ENCODE measurements at places on chromosomes 2 and 18.
A peak's percentile ranks its signal among the peaks of the same experiment; 100 is the strongest.

GRCh38 chr2:112840068-112840445 is 3.5 kb upstream of the IL1B start:
- no peak for DNase-seq

DNA sequence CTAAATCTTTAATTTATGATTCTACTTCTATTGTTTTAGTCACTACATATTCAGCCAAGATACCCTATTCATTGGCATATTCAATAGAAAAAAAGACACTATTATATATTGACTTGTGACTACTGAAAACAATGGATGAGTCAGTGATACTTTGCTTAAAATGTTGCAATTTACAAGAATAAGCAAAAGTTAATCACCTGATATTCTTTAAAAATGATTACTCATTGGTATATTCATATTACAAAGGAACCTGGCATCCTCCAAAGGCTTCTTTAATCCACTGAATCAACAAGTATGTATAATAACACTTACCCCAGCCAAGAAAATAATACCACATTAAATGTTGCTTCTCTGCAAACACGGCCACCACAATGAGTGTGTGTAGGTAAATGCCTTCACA is 87.8 kb downstream of the CALCRL start:
- DNase-seq = no peak

DNA sequence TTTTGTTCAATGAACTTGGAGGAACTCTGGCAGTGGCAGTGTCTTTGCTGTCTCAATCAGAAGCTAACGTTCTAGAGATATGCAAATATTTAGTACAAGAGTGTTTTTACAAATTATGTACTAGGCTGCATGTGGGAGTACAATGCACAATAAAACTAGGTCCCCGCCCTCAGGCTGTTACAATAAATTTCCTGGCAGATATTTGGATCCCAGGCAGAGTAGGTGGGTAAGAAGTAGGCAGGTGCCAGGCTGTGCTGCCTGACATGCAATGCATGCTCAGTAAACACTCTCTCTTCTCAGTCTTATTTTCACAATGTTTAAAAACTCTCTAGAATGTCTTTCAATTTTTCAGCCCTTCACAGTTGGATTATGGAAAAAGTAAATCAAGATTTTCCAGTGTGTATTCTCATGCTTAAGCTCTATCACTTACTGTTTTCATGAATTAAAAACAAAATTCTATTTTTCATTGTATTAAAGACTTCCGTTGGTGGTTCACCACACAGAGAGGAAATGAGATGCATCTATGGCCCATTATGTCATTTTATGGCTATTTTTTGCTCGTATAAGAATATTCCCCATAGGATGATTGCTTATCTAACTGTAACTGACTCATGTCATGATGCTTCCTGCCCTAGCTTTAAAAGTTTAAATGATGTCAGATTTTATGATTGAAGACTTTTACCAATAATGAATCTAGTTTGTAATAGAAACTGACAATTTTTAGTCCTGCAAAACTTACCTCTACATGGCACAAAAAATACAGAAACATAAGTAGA is 346.1 kb downstream of the RND3 start:
- DNase-seq = no peak

DNA sequence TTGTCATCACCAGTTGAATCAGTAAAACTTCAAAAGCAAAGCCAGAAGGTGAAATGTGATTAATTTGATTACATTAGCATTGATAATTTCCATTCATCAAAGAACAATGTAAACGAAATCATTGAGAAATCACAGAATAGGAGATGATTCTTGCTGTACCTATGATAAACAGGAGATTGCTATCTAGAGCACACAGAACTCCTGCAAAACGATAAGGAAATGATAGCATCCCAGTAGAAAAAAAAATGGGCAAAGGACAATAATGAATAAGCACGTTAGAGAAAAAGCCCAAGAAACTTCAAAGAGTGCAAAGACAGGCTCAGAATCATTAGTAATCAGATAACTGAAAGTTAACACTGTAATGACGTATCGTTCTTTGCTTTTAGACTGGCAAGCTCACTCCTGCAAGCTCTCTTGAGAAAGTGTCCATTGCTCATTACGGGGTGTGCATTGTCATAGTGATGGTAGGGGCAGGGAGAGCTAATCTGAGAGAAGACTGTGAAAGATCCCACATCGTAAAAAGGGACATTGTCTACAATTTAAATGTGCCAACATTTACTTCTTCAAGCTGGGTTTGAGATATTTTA is 143.6 kb downstream of the SPP2 start:
- no peak for DNase-seq

GRCh38 chr18:56992777-56993176 is 154.1 kb upstream of the BOD1L2 start:
- no peak for DNase-seq

GRCh38 chr2:237625777-237626176 is 1.6 kb upstream of the LRRFIP1 start:
- DNase-seq = no peak

- DNase-seq = no peak
Observed at GRCh38 chr18:74183130-74183529, 34.8 kb downstream of the TIMM21 start.

DNA sequence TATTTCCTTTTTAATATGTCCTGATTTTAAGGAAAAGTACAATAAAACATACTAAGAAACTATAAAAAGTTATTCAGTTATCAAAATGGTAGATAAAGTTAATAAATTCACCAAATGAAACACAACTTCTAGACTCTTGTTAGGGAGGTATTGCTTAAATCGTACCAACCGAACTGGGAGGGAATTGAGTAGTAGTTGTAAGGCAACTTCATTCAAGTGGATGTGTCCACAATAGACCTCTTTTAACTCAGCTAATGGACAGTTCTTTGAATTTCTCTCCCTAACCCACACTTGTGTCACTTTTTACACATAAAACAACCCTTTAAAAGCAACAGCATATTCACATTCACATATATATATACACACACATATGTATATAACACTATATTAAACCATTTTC is 49.1 kb upstream of the CALCRL start:
- no peak for DNase-seq

- no peak for DNase-seq
Observed at GRCh38 chr2:174046172-174046571, 81.0 kb upstream of the SP3 start.

DNA sequence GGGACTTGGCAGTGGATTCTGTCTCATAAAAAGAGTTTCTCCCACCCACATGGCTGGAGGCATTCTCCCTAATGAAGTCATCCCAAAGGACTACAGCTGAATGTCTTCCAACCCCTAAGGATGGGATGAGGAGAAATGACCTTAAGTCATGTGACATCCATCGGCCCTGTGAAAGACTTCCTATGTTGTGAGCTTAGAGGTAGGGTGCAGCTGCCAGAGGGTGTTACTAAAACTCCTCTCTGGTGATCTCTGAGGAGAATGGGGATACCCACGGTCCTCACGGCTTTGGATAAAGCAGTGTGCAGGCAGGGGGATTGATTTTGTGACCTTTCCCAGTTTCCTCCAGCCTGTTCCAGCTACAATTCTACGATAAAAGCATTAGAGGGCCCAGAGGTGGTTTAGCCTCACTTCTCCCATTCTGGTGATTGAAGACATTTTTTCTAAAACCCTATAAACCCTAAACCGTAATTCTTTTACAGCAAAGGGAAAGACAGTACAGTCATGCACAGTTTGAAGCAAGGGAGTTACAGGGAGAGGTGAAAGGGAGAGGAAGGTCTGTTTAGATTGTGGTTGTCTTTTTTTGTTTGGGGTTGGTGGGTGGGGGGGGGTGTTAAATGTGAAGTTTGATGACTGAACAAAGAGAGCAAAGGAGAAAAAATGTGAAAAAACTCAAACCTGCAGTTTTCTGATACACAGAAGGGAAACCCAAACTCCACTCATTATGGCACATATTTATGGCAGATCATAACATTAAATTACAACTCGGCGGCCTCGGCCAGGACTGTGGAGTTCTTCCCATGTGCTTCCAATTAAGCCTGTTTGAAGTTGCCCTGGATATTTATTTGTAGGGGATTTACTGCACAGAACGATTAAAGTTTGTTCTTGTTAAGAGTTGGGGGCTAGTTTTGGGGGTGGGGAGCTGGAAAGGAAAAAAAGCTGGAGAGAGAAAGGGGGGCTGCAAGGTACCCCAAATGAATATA is 26.6 kb upstream of the SLC14A2 start:
- no peak for DNase-seq

GRCh38 chr18:41655074-41655473 is 300.0 kb upstream of the PIK3C3 start:
- DNase-seq = no peak

- DNase-seq = no peak
Observed at GRCh38 chr2:100257939-100258338, 64.4 kb downstream of the LONRF2 start.

DNA sequence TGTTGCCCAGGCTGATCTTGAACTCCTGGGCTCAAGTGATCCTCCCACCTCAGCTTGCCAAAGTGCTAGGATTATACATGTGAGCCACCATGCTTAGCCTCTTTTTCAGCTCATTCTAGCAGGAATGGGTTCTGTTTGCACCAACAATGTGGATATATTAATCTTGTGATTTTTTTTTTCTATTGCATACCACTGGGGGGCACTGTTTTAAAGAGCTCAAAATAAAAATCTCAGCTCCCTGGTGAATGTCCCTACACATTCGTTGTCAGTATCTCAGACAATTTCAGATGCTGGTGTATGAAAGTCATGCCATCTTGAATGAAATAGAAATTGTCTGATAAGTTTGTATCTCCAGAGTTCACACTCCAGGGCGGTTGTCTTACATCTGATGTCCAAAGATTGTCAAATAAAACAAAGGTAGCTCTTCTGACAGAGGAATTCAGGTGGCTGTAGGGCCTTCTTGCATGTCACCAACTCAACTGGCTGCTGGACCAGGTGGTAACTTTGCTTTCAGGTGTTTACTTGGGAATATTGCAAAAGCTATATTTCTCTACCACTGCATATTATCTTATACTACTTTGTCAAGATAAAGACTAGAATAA is 3.1 kb upstream of the MATN3 start:
- DNase-seq = peak; percentile 50

DNA sequence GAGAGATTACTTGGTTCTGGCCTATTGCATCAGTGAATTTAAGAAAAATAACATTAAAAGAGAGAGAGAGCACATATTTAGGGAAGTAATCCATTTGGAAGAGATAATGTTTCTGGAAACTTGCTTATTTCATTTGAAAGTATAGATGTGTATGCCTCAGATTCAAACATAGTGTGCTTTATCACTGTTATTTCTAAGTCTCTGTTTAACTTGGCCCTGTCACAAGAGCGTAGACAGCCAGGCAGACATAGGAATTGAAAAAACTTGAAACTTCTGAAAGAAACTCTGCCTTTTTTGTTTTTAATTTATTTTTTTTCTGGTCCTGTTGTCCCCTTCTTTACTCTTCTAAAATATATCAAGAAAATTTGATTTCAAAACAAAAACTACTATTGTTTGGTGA is 849.1 kb downstream of the CNTNAP5 start:
- no peak for DNase-seq

GRCh38 chr2:30230497-30231211 is 680 bp upstream of the LBH start:
- DNase-seq = no peak

GRCh38 chr2:144511226-144511810 is 8.6 kb downstream of the ZEB2 start:
- no peak for DNase-seq

DNA sequence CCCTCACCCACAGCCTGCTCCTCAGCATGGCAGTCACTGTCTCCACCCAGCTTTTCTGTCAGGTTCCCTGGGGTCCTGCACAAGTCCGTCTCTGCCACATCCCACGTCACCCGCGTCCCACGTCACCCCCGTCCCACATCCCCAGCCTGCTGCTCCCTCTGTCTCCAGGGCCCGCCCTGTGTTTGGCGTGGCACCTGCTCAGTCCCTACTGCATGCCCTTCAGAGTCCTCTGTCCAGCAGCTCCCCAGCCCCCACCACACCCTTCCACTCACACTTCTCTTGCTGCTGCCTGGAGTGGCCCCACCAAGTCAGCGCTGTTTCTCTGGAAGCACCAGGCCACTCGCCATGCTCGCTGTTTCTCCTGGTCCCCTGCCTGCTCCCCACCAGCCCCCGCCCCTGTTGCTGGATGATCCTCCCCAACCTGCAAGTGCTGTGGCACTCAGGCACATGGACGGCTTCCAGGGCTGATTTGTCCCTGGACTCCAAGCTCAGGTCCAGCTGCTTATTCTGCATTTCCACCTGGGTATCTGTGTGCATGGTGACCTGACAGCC is 18.8 kb downstream of the ATG4B start:
- DNase-seq = no peak

DNA sequence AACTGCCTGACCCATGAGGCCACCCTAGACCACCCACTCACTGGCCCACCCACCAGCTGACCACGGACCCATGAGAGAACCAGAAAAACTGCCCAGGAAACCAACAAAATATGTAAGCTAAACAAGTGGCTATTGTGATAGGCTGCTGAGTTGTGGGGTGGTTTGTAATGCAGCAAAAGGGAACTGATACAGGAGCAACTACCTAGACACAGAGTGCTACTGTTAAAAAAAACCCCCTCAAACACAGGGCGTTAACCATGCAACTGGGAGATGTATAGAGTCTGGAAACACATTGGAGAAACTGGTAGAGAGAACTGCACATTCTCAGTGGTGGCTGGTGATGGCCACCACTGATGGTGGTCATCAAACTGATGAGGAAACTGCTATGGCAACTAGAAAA is 206.3 kb upstream of the GYPC start:
- DNase-seq = no peak

GRCh38 chr2:146412625-146413024 is 1432.2 kb upstream of the ACVR2A start:
- DNase-seq = no peak

DNA sequence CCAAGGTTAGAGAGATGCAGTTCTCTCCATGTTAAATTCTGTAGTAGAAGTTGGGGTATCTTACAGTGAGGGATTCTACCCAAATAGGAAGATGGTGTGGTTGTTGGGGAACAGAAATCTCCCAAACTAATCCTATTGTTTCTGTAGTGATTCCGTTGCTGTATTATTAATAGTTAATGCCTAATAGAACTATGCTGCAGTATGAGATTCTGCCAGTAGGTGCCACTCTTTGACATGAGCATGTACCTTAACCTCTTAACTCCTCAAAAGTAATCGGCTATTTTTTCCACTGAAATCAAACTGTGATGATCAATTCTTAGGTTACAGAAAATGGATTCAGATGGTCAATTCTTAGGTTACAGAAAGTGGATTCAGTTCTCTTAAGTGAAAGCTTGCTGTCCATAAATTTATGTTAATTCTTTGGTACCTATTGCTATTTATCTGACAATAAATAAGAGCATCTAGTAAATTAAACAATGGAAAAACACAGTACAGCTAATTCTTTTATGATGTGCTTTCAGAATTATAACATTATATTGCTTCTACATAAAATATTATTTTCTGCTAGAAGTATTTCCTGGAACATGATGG is 97.9 kb upstream of the DLX2 start:
- peak; percentile 25 for DNase-seq

- DNase-seq = no peak
Observed at GRCh38 chr2:65227020-65227455, 593 bp upstream of the ACTR2 start.
